ENCODE measurements at places on chromosomes 5 and 9.

DNA sequence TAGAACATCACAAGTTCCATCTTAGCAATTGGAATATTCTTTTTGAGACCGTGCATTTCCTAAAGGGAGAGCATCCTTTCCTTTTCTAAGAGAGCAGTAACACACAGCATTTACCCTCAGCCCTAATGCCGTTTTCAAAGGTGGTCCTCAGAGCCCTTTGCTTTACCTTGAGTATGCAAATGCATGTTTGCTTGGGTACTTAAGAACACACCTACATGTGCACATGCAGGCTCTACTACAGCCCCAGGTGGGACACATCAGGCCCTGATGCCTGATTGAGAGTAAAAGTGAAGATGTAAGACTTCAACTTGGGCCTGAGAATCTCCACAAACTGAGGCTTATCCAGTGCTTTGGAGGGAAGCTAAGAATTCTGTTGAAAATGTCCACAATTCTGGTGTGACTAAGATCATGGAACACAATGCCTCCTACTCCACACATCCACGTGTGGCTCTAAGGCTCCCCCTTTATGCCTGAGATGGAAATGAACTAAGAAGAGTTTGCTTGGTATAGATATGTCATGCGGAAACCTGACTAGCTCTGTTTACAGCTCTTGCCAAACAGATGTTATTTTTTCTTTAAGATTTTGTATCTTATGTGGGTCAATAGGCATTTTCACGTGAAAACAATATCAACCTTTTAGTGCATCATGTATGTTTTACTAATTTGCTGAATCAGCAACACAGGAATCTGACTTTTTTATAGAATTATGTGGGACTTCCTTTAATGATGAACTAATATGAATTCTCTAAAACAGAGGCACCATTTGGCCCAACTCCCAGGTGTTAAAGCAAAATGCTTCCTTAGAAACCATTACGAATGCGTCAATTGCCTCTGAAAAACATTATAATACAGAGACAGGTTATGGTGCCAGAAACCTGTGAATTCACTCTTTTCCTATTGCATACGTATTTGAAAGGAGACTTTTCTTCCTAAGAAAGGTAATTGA, 48.9 kb upstream of the SLC2A8 start:
- DNase-seq: no peak

- no peak for DNase-seq
Measured at GRCh38 chr9:128250839-128251731, 24.7 kb downstream of the GOLGA2 start.

- DNase-seq: no peak
Measured at GRCh38 chr5:116912221-116912620, 337.6 kb upstream of the SEMA6A start.

- DNase-seq: no peak
Measured at GRCh38 chr9:106861640-106862109, 1.3 kb upstream of the ZNF462 start.

DNA sequence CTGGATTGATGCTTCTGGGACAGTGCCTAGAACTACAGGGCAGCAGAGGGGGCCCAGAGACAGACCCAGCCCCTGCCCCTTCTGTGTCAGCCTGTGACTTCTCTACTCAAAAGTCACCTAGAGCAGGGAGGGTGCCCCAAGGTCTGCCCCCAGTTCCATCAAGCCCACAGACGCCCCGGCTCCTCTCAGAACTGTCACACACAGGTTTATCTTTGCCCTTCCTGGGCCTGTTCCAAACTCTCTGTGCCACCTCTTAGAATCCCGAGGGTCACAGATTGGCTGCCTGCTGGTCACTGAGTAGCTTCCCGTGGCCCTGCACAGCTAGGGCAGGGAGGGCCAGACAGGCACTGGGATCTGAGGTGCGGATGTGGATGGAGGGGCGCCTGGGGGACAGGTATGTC, 1.7 kb downstream of the RGS14 start:
- no peak for DNase-seq

DNA sequence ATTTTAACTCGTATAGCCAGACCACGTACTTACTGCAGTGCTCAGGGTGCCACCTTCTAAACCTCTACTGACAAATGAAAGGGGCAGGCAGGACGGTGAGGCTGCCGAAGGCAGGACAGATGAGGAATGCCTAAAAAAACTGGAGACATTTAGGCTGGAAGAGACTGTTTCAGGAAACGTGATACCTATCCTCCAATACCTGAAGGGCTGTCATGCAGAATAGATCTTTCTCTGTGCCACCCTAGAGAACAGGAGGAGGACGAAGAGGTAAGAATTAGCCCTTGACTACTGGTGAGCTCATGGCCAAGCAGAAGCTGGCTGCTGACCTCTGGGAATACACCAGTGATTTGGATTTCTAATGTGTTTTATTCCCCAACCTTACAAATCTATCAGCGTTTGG, 139.4 kb downstream of the EFNA5 start:
- no peak for DNase-seq

DNA sequence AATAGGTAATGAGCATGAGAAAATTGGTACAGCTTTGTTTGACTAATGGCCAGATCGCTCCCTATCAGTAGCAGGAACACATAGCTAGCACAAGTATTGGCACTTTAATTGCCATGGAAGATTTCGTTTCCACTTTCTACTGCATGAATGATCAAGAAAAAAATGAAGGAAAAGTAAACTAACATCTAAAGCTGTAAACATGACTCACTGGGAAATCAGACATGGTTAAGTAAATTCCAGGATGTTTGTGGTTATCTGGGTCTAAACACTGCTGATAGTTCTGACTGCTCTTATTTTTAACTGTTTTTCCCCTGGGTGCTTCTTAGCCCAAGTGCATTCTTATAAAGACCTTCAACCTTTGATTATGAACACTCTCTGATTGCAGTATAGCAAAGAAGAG, 388.9 kb downstream of the NR2F1-AS1 start:
- no peak for DNase-seq

- no peak for DNase-seq
Measured at GRCh38 chr9:83477571-83477970, 60.6 kb downstream of the FRMD3 start.

GRCh38 chr5:32059761-32060530, 114.2 kb downstream of the GOLPH3 start:
- no peak for DNase-seq

GRCh38 chr9:17436854-17437253, 142.0 kb upstream of the SH3GL2 start:
- no peak for DNase-seq

- no peak for DNase-seq
Measured at GRCh38 chr9:110143485-110143884, 64.5 kb downstream of the C9orf152 start.

GRCh38 chr9:124870723-124871122, 8.8 kb downstream of the ARPC5L start:
- DNase-seq: no peak

DNA sequence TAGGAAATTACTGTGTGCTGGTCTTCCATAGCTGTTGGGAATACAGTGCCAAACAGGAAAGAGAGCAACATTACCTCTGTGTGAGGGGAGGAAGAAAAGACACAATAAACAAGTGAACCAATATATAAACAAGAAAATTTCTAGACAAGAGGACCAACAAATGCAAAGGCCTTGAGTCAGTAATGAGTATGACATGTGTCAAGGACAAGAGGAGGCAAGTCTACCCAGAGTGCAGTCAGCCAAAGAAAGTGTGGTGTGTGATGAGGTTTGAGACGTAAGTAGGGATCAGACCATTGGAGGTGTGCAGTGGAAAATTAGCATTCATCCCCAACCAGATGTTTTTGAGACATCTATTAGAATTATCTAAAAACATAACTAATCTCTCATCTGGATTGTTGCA, 69.5 kb upstream of the CDH6 start:
- no peak for DNase-seq

GRCh38 chr9:4879115-4879558, 86.4 kb downstream of the RCL1 start:
- no peak for DNase-seq

DNA sequence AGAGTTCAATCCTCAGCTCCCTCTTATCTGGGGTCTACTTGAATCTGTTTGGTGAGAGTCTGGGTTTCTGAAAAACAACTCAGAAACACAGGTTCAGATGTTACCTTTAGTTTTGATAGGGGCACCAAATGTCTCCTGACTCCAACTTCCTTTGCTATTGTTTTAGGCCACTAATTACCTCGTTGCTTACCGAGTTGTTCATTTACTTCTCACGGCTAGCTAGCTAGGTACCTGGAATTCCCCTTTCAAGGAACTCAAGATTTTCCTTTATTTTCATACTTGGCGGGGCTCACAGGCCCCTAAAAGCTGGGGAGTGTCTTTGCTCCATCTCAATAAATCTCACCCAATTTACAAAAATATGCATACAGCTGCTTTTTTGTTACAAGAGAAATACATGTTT, 111.4 kb downstream of the SLC28A3 start:
- DNase-seq: no peak

DNA sequence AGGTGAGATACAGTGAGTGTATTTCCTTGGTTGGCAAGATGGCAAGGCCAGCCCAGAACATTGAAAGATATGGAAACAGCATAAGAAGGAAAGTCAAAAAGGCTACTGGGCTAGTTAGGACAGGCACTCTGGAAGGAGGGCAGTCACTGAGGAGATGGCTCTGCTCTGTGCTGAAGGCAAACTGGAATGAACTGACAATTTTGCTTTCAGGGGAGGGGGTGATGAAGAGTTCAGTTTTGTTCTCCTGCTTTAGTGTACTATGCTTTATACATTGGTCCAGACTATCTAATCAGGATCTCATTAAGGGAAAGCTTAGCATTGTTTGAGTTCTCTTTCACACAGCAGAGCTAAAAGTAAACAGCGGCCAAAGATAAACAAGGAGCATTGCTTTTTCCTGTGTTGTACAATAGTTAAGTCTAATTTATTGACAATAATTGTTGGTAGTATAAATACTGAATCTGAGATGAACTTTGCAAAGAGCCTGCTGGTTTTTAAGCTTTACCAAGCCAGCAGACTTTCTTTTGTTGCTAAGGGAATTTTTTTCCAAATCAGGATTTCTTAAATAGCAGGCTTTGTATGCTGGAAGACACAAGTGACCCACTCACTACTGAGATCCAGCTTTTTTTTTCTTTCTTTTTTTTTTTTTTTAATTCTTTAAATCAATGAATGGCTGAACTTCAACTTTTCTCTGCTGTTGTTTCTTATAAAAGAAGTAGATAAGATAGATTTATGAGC, 355.5 kb downstream of the ARRDC3 start:
- DNase-seq: no peak

- DNase-seq: no peak
Measured at GRCh38 chr5:35939639-35940038, 1.2 kb upstream of the CAPSL start.

DNA sequence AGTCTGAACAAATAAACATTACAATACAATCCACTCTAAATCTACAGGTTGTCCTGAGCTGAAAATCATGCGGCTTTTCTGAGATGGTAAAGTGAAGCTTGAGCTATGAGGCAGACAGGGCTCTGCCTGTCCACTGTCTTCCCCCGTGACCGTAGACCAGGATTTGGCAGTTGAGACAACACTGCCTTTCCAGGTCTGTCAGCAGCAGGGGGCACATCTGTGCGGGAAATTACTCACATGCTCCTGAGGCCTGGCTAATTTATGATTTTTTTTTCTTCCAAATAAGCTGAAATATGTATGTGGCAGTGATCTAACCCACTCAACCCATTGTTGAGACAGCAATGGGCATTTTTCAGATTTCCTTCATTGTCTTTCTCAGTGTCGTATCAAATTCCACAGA, 307.9 kb downstream of the FBXL7 start:
- no peak for DNase-seq

GRCh38 chr5:89697581-89697980, 712.0 kb downstream of the CETN3 start:
- DNase-seq: no peak

GRCh38 chr9:14741369-14741768, 18.8 kb upstream of the CER1 start:
- no peak for DNase-seq

- no peak for DNase-seq
Measured at GRCh38 chr5:167633931-167634341, 657.5 kb upstream of the WWC1 start.

DNA sequence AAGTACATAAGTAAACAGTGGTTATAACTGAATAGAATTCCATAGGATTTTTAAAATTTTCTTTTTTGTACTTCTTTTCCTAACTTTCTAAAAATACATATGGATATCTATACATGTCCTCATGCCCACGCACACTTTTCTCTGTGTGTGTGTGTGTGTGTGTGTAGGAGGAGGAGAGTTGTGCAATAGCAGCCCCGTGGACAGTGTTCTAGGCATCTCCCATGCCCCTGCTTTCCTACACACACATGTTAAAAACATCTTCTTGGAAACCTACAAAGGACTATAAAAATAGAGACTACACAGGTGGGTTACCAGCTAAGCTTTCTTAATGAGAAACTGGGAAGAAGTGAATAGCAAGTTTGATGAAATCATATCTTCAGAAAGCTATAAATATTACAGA, 19.8 kb upstream of the HEXB start:
- DNase-seq: no peak

GRCh38 chr9:13513286-13513685, 233.8 kb upstream of the MPDZ start:
- no peak for DNase-seq

- no peak for DNase-seq
Measured at GRCh38 chr9:133855802-133856521, 117.8 kb upstream of the SARDH start.

DNA sequence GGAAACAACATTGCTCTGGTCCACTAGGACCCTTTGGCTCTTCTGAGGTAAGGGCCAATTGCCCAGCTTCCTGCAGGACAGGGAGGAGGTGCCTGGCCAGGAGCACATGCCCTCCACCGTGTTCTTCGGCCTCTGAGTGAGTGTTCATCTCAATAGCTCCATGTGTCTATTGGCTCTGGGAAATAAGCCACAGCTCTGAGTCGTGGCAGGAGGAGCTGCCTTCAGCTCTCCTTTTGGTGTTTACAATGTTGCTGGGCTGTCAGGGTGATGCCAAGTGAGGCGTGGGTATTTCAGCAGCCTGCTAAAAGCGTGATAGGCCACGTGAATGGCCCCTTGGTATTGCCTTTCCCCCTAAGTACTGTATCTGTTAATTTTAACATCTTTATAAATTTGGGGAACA, 26.6 kb downstream of the GADD45G start:
- DNase-seq: no peak

DNA sequence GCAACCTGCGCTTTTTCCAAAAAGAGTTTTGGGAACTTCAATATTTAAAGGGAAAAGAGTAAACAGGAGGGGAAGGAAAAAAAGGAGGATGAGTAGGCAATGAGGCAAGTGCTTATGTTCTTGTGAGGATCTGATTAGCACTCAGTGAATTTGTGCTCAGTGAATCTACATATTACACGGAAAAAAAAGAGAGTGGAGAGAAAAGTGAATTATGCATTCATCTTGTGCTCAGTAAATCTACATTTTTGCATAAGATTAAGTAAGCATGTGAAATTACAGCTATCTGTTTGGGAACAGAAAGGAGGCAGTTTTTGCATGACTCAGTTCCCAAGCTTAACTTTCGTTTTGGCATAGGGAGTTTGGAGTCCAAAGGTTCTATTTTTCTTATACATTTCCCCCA, 170.1 kb downstream of the CDH10 start:
- no peak for DNase-seq

DNA sequence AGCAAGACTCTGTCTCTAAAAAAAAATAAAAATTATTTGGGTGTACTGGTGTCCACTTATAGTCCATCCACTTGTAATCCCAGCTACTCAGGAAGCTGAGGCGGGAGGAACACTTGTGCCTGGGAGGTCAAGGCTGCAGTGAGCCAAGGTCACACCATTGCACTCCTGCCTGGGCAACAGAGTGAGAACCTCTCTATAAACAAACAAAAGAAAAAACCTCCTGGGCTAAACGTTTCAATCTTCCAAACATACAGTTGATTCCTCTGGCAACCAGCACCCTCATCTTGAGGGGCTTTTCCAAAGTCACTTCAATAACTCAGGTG, 13.9 kb upstream of the CDK5RAP2 start:
- no peak for DNase-seq

- no peak for DNase-seq
Measured at GRCh38 chr5:107284822-107285525, 385.8 kb downstream of the EFNA5 start.
